A673 (cell line): ENCODE measurements at places on chromosomes 6 and 20. TPM values are rescaled to one million over a fixed set of nuclear protein-coding genes. Genes with fewer than 3 reads are reported as not detected.

DNA sequence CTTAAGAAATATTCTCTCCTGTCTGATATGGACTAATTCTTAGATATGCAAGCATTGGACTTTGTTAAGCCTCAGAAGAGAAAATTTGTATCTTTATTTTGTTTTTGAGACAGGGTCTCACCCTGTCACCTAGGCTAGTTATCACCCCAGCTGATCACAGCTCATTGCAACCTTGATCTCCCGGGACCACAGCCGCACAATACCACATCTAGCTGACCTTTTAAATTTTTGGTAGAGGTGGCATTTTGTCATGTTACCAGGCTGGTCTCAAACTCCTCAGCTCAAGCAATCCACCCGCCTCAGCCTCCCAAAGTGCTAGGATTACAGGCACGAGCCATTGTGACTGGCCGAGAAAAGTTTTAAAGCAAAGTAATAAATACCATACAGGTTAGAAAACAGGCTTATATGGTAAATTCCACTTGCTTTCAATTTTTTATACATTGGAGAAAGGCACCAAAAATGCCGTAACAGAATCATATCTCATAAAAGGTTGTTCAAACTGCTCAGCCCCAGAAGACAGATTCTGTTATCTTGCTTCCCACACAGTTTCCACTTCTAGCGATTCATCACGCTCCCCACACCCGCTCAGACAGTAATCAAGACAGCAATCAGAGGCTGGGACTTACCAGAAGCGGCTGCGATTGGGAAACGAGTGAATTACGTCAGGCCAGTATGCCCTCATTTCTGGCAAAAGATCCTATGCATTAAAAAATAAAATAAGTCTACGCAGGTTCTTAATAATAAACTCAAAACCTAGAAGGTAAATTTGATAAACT is 13.8 kb downstream of the RNASET2 start:
- H3K27ac ChIP-seq = no peak overlapping the region
- no peaks in the 10 kb centered on the region for H3K27me3 ChIP-seq
- H3K4me3 ChIP-seq = no peak overlapping the region
- no peaks in the 10 kb centered on the region for H3K36me3 ChIP-seq
- no peaks in the 10 kb centered on the region for H3K4me1 ChIP-seq

DNA sequence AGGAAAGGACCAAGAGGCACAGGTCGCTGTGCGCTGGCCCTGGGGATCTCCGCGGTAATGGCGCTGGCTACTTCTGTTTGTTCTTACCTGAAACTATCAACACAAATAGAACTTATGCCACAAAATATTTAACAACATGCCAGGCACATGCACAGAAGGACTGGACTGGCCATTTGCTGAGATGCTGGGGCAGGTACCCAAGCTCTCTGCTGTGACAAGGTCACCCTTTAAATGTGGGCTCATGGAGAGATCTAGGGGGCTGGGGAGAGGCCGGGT is 28.0 kb upstream of the PXDC1 start:
- H3K36me3 ChIP-seq = no peaks in the 10 kb centered on the region
- no peak overlapping the region for H3K27ac ChIP-seq
- no peaks in the 10 kb centered on the region for H3K4me1 ChIP-seq
- no peaks in the 10 kb centered on the region for H3K27me3 ChIP-seq

OOEP gene
- not detected in 2 replicates for total RNA-seq

DNA sequence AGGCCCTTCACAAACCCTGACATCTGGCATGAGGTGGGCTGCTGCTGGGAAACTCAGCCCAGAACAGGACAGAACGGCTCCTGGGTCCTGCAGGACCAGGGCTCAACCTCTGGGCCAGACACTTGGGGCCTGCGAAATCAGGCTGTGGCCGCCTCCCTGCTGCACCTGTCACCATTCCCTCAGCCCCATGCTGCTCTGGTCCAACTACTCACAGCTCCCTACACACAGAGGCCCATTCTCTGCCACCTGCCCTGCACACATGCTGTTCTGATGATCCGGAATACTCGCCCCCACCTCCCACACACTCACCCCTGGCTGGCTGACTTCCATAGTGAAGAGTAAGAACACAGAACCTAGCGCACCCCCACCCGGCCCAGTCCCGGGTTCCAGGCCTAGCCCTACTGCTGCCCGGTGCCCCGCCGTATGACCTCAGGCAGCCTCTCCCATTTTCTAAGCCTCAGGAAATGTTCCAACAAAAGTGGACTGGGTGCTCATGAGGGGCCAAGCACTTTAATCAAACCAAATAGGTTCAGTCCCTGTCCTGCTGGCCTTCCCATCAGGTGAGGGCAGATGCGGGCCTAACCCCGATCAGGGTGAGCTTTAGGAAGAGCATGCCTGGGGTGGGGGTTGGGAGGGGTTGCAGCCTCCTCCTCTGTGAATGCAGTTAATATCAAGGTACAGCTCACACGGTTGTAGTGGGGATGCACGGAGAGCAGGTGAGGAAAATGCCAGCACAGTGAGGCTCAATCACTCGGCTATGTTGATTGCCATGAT is 3.9 kb downstream of the PEDS1 start:
- H3K27me3 ChIP-seq = no peaks in the 10 kb centered on the region
- peaks cover 5% of the 10 kb centered on the region for H3K36me3 ChIP-seq
- no peak overlapping the region for H3K27ac ChIP-seq
- H3K4me1 ChIP-seq = peaks cover 25% of the 10 kb centered on the region
- DNase-seq = no peak

- H3K27ac ChIP-seq = no peak overlapping the region
- no peaks in the 10 kb centered on the region for H3K4me1 ChIP-seq
- no peaks in the 10 kb centered on the region for H3K27me3 ChIP-seq
- no peak overlapping the region for H3K4me3 ChIP-seq
Observed at GRCh38 chr6:8683204-8683603, 247.9 kb upstream of the SLC35B3 start.

GSTA2 gene
- not detected in 2 replicates for total RNA-seq

DNA sequence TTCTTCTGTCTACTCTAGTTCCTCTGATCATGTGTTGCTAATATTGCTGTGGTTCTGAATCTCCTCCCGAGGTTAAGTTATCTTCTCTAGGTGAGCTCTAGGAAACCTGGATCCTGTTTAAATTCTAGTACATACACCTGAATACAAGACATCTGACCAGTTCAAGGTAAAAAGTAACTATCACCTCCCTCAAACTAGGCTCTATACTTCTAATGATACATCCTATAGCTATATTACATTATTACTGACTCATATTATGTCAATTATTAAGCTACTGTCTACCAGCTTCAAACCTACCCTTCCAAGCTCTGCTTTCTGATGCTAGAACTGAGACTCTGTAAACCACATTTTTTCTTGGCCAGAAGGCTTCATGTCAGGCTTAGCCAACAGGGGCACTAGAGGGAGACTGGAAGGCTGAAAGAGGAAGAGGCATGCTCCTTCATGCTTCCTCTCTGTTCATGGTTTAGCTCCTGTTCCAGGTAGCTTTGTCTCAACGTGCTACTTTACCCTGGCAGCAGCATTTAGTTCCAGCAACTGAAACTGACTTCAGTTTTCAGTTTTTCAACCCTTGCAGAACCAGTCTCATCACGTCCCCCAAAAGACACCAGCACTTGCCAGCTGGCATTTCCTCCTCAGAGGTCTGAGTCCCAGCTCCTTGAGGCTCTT is 148.4 kb upstream of the TOP1 start:
- no peak for DNase-seq
- no peak overlapping the region for H3K4me3 ChIP-seq
- peaks cover 4% of the 10 kb centered on the region for H3K27me3 ChIP-seq
- no peak overlapping the region for H3K27ac ChIP-seq
- H3K36me3 ChIP-seq = no peaks in the 10 kb centered on the region

DNA sequence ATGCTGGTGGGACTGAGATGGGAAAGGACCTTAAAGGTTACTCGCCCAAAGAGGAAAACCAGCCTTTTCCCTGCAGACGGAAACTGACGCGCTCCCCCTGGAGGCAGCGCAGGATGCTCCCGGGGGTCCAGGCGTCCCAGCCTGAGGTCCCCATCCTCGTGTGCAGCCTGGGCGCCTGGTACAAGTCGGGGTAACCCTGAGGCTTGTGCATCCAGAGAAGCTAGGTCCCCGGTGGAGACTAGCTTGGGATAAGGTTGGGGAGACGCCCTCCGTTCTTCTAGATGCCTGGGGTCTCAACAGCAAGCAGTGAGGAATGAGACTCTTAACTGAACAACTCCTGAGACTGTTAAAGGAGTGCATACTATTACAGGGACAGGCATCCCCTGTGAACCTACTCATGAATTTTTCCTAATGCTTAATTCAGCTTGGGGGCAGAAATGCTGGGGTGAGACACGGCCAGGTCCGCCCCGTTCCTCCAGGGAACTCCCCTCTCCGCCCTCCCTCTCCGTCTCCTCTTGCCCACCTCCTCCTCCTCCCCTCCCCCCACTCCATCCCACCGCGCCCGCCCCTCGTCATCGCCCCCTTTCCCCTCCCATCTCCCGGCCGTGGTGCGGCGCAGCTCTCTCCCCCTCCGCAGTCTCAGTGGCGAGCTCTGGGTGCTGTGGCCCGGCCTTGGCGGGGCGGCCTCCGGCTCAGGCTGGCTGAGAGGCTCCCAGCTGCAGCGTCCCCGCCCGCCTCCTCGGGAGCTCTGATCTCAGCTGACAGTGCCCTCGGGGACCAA is at the start of gene PRSS35:
PRSS35 (plus strand) TSS at position 634 of the 781 bp plus-strand sequence. CDS start 10,908 bp downstream, outside the sequence.
- DNase-seq = peak; percentile 89
- H3K36me3 ChIP-seq = no peaks in the 10 kb centered on the region
- peak within 1 kb of the TSS; percentile 64 for H3K4me3 ChIP-seq
- H3K4me1 ChIP-seq = peaks cover 18% of the 10 kb centered on the region
- H3K27ac ChIP-seq = peak within 1 kb of the TSS; percentile 75

GRCh38 chr20:3237958-3238615 is 903 bp downstream of the SLC4A11 start:
- peaks cover 9% of the 10 kb centered on the region for H3K4me1 ChIP-seq
- no peaks in the 10 kb centered on the region for H3K36me3 ChIP-seq

- H3K27ac ChIP-seq = no peak overlapping the region
- peak; percentile 78 for DNase-seq
- H3K36me3 ChIP-seq = peaks cover 52% of the 10 kb centered on the region
- no peaks in the 10 kb centered on the region for H3K27me3 ChIP-seq
- no peaks in the 10 kb centered on the region for H3K4me1 ChIP-seq
- H3K4me3 ChIP-seq = no peak overlapping the region
Observed at GRCh38 chr6:34414999-34415858, 10.6 kb downstream of the RPS10 start.

DNA sequence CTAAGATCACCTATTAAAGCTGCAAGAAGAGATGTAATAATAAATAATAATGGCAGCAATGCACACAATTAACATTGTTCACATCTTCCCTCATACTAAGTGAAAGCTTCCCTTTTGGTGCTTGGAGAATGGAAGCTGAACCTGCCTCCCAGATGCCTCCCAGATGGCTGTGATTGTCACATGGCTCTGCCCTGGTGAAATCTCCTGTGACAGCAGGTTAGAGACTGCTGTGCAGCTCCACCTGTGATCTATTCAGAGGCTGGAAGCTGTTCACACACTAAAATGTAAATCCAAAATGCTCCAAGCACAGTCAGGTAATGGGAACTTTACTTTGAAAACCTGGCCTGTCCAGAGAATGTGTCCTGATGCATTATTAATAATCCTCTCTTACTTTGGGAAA is 41.7 kb upstream of the RGS17 start:
- no peak for DNase-seq
- no peak overlapping the region for H3K4me3 ChIP-seq
- no peaks in the 10 kb centered on the region for H3K36me3 ChIP-seq
- H3K4me1 ChIP-seq = peaks cover 2% of the 10 kb centered on the region

EYA4 gene
- 1.3 and 1.5 TPM in 2 replicates for total RNA-seq

- H3K4me3 ChIP-seq = no peak overlapping the region
- H3K4me1 ChIP-seq = no peaks in the 10 kb centered on the region
- no peaks in the 10 kb centered on the region for H3K36me3 ChIP-seq
- H3K27ac ChIP-seq = no peak overlapping the region
- DNase-seq = no peak
Observed at GRCh38 chr6:148867862-148868261, 121.0 kb downstream of the UST start.

POM121L2 gene
- not detected in 2 replicates for total RNA-seq

- DNase-seq = no peak
- no peaks in the 10 kb centered on the region for H3K4me1 ChIP-seq
- no peaks in the 10 kb centered on the region for H3K36me3 ChIP-seq
- H3K27me3 ChIP-seq = no peaks in the 10 kb centered on the region
- H3K27ac ChIP-seq = no peak overlapping the region
Observed at GRCh38 chr6:12241493-12242175, 48.5 kb upstream of the EDN1 start.

- H3K36me3 ChIP-seq = no peaks in the 10 kb centered on the region
- H3K27ac ChIP-seq = no peak overlapping the region
- DNase-seq = peak; percentile 9
- peak overlapping the region; percentile 75 for H3K4me3 ChIP-seq
- H3K27me3 ChIP-seq = no peaks in the 10 kb centered on the region
Observed at GRCh38 chr6:101392586-101393230, 800 bp upstream of the GRIK2 start.

TOX2 gene
- total RNA-seq = 107 and 117 TPM in 2 replicates

SYNJ2 gene
- total RNA-seq = 34.5 and 37.0 TPM in 2 replicates

- no peak overlapping the region for H3K27ac ChIP-seq
- H3K36me3 ChIP-seq = no peaks in the 10 kb centered on the region
- no peaks in the 10 kb centered on the region for H3K4me1 ChIP-seq
- DNase-seq = no peak
Observed at GRCh38 chr6:167479901-167480648, 155.2 kb downstream of the TTLL2 start.

- no peaks in the 10 kb centered on the region for H3K4me1 ChIP-seq
- H3K36me3 ChIP-seq = no peaks in the 10 kb centered on the region
- H3K27me3 ChIP-seq = no peaks in the 10 kb centered on the region
- no peak for DNase-seq
- H3K27ac ChIP-seq = no peak overlapping the region
- H3K4me3 ChIP-seq = no peak overlapping the region
Observed at GRCh38 chr20:39668038-39668437, 705.9 kb downstream of the DHX35 start.

ADGRF4 gene
- not detected in 2 replicates for total RNA-seq

MKKS gene
- 29.2 and 31.9 TPM in 2 replicates for total RNA-seq

- H3K27me3 ChIP-seq = peaks cover 69% of the 10 kb centered on the region
- H3K36me3 ChIP-seq = no peaks in the 10 kb centered on the region
- DNase-seq = peak; percentile 44
- H3K4me3 ChIP-seq = peak overlapping the region; percentile 59
- H3K27ac ChIP-seq = no peak overlapping the region
Observed at GRCh38 chr6:144064402-144065212, 30.8 kb downstream of the SF3B5 start.

- H3K4me1 ChIP-seq = peaks cover 7% of the 10 kb centered on the region
- no peaks in the 10 kb centered on the region for H3K36me3 ChIP-seq
- H3K27ac ChIP-seq = no peak overlapping the region
- H3K27me3 ChIP-seq = no peaks in the 10 kb centered on the region
Observed at GRCh38 chr6:89023591-89024441, 56.7 kb upstream of the PNRC1 start.

GRCh38 chr6:10271982-10272381 is 142.9 kb downstream of the TFAP2A start:
- no peak overlapping the region for H3K4me3 ChIP-seq
- H3K27me3 ChIP-seq = no peaks in the 10 kb centered on the region
- no peak overlapping the region for H3K27ac ChIP-seq
- no peaks in the 10 kb centered on the region for H3K4me1 ChIP-seq
- DNase-seq = no peak

- H3K36me3 ChIP-seq = no peaks in the 10 kb centered on the region
- no peak overlapping the region for H3K4me3 ChIP-seq
- no peaks in the 10 kb centered on the region for H3K4me1 ChIP-seq
- no peaks in the 10 kb centered on the region for H3K27me3 ChIP-seq
Observed at GRCh38 chr20:55266361-55266760, 739.0 kb downstream of the CBLN4 start.

GRCh38 chr6:170445487-170445886 is 107.6 kb downstream of the PSMB1 start:
- no peak for DNase-seq
- H3K36me3 ChIP-seq = no peaks in the 10 kb centered on the region
- H3K4me1 ChIP-seq = no peaks in the 10 kb centered on the region
- no peak overlapping the region for H3K4me3 ChIP-seq
